Psoas muscle (tissue), 8 donors: ENCODE measurements at places on chromosomes 16 and 17. TPM values are rescaled to one million over a fixed set of nuclear protein-coding genes. Genes with fewer than 3 reads are reported as not detected.

DNA sequence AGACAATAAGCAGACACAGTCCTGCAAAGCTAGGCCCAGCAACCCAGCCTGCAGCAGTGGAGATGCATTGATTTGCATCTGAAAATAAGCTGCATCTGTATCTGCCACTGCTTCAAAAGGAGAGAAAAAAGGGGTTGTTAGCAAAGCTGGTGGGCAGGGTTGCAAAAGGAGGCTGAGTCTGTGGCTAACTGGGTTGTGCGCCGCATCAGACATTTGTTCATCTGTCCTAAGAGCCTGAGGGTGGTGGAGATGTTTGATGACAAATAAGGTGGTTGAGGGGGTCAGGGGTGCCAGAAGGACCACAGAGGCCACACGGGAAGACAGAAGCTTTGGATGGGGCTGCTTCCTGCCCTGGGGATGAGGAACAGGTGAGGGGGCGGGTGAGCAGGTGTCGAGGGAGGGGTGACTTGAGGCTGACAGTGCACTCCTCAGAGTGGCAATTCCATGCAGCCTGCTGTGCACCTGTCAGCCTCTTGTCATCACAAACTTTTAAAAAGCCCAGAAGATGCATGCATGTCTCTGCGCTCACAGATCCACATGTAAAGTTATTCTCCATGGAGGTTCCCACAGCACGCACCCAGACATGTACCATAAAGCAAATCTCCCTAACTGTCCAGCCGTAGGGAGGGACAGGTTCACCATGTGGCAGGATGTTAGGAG is 35.4 kb downstream of the WSB1 start:
- DNase-seq = no peak

CORO7 gene
- total RNA-seq = 7.9 TPM

CDH5 gene
- 48.4 TPM for total RNA-seq

DNA sequence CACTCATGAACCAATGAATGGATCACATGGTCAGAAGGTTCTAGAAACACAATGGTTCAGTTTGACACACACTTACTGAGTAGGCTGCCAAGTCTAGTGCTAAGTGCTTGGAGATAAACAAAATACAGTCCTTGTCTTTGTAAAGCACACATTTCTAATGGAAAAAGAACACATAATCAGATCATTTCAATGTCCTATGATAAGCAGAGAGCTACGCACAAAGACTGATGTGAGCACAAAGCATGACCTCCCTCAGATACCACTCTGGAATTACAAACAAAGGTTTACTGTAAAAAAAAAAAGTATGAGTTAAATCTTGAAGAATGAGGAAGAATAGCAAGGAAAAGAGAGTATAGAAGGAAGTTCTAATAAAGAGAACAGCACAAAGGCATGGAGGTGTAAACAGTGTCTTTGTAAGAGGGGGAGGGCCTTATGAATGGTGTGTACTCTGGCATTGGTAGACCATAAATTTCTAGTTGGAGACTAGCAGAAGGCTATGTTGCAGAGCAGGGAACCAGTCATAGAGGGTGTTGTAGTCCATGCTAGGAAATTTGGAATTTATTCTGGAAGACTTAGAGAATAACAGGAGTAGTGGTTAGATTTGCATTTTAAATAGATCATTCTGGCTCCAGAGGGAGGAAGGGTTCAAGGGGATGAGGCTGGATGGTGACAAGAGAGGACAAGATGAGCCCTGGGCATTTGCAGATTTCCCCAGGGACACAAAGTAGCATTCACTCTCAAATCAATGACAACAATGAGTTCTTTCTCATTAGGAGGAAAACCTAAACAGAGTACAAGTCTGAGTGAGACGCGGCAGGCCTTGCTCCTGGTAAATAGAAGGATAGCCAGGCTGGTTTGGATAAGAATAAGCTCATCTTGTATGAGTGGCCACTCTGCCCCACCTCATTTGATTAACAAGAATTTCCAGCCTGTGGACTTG is 468.0 kb downstream of the TOX3 start:
- DNase-seq = no peak

KCNJ16 gene
- not detected for total RNA-seq

- DNase-seq = no peak
These were observed 40.8 kb upstream of the MYLK3 start for GRCh38 chr16:46788891-46789474.

DNA sequence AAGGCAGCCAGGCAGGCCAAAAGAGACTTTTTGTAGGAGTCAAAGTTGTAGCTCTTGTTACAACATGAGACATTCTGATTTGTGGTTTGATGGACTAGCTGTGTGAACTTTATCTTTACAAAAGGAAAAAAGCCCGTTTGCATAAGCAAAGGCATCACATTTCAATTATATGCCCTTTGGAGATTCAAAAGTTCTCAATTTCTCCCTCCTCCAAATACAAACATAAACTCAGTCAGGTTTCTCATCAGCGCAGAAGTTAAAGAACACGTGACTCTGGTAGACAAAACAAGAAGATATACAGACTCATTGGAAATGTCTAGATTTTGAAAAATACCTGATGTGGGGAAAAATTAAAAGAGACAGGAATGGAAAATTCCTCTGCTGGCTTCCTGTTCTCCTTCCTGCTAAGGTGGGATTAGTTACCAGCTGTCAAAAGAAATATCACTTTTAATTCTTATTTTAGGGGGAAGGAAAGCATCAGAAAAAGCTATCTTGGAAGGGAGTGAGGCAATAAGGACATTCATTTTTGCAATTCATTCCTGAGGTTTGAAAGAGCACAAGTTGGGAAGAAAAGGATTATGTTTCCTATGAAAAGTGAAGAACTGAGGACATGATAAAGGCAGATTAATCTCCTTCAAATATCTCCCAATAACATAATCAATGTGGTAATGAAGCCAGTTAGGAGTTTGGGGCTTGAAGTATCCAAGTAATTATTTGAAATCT is 4.6 kb upstream of the KCNJ16 start:
- no peak for DNase-seq

KRTAP1-1 gene
- not detected for total RNA-seq

GRCh38 chr17:82870541-82870940 is 30.7 kb upstream of the ZNF750 start:
- no peak for DNase-seq

DNA sequence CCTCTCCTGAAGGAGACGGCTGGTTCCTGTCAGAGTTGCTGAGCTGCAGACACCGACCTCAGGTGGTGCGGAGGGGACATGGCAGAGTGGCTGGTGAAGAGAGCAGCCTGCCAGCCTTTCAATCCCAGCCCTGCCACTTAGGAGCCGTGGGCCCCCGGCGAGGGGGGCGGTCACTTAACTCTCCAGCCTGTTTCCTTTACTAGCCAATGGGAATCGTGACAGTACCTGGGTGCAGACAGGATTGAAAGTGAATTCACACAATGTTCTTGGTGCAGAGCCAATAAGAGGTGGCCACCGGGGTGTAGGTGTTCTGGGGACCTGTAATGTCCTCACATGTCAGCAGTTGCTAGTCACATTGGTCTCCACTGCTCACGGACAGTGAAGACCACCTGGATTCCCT is 13.5 kb downstream of the ACE start:
- no peak for DNase-seq

- DNase-seq = no peak
These were observed 48.6 kb downstream of the PITPNC1 start for GRCh38 chr17:67425571-67426160.

ADAP2 gene
- 4.6 TPM for total RNA-seq

MYH3 gene
- total RNA-seq = 5.8 TPM

DNA sequence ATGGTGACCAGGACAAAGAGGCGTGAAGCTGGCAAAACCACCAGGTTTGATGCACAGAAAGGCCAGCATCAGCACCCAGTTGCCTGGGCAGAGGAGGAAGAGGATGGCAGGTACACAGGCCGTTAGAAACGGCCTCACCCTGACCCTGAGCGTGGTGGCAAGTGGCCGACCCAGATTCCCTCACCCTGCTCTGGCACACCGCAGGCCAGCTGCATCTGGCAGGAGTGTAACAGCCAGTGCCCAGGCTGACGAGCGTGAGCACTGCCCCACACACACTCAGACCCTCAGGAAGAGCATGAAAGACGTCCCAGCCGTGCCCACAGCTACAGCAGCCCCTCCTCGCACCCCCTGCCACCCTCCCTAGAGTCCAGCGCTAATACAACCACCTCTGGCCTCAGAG is 82.0 kb downstream of the ANKRD11 start:
- peak; percentile 83 for DNase-seq

DNA sequence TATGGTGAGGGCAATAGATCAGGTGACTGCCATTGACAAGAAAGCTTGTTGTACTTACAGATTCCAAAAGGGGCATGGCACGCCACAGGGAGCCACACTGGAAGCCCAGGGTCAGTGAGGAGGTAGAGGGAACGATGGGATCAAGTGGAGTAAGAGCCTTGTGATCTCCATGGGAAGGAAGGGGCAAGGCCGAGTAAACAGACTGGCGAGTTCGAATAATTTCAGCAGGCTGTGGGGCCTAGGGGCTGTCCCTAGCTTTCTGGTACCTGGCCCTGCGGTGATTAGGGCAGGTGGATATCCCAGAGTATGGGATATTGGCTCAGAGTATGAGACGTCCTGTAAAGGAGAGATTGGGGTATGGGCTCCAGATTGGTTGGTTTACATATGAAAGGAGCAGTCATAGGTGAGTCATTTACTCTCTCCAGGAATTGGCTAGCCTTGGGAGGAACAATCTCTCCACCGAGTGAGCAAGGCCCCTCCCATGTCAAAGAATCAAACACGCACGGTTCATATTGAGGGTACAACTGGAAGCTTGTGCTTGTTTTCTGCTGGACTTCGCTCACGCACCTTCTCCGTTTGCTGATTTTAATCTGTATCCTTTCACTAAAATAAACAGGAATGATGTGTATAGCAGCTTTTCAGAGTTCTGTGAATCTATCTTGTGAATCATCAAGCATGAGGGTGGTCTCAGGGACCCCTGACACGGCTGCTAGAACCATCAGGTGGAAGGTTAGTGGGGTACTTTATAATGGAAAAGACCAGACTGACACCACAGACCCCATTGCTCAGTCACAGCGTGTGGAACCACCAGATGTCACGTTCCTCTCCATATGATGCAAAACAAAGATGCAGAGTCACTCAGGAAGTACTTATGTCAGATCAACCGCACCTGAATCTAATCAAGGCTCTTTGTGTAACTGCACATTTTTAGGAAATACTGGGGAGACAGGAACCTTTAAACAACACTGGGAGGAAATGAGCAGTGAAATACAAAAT is 27.9 kb downstream of the GABARAPL2 start:
- no peak for DNase-seq

DNA sequence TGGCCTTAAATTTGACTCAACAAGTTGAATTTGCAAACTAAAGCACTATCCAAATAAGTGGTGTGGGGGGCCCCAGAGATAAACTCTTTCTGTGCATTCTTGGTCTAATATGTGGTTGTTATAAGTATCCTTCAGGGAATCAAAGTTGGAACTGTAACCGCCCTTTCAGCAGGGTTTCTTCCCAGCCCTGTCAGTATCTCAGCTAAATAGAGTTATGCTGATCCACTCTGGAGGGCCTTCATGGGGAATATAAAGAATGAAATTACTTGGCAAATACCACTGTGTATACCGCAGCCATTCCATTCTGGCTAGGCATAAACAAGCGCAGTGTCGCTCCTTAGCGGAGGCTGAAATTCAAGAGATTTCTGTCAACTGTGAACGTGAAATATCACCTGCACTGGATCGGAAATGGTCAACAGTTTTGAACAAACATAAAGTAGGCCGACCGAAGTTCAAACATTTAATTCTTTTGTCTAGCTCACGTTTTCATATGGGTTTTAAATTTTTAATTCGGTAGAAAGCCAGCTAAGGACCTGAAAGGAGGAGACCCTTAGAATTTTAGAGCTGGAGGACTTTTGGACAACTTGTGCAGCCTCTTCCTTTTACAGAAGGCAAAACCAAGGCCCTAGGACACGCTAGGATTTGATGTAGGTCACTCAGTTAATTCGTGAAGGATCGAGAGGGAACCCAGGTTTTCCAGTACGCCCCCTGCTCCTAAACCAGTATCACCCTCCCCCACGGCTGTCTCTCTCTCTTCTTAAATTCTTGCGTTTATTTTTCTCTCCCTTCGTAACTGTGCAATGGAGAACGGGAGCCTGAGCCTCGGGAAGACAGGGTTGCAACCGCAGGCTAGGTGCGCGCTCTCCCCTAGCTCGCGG is 74.7 kb downstream of the CHD9 start:
- DNase-seq = no peak

CRHR1 gene
- total RNA-seq = not detected

GRCh38 chr16:78984887-78985464 is 615.6 kb downstream of the MAF start:
- DNase-seq = peak; percentile 49

COPRS gene
- total RNA-seq = 35.2 TPM

DNA sequence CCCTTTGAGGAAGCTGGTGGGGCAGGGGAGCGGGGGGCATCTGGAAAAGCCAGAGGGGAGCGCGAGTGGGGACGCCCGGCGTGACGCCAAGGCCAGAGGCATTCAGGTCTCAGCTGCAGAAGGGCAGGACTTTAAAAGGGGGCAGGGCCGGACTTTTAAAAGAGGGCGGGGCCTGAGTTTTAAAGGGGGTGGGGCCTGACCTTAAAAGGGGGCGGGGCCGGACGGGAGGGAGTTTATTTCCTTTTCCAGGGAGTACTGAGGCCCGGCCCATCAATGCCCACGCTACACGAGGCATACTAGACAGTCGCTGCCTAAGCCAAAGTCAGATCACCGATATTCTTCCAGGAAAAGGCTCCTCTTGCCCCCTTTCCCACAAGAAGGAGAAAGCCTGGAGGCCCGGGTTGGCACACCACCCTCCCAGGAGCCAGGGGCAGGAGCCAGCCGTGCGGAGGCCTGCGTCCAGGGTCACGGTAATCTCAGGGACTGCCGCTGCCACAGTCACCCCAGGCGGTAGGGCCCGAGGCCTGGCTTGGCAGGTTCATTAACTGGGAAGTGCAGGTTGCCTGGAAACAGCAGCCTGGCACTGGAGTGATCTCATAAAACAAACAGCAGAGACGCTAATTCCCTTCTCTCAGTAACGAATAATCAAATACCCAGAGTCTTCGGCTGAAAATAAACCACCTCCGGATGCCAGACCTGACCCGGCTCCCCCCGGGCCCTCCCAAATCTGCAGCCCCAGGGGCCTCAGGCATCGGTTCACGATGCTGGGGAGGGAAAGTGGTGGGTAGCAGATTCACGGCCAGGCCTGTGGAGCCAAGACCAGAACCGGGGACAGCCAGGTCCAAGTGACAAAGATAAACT is 90.7 kb downstream of the TIMM22 start:
- peak; percentile 78 for DNase-seq

PSME3 gene
- 104 TPM for total RNA-seq

PRSS33 gene
- total RNA-seq = not detected

DNA sequence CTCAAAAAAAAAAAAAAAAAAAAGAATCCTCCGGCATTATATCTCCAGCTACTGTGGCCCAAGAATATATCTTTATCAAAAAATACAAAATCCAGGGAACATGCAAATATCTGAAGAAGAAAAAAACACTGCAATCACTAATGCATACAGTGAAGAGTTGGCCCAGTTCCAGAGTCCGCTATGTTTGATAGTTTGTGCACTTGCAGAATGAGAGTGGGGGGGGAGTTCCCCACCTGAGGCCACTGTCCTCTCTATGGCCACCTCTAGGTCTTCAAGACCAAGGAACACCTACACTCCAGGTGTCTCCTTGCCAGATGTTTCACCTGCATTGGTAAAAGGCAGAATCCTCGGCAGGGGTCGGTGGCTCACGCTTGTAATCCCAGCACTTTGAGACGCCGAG is 4.0 kb downstream of the ZNF785 start:
- no peak for DNase-seq
